Activated T-helper 1 cell treated with Interleukin-2 at 50 U/mL for 16 hours (primary cell): ENCODE measurements at places on chromosomes 11 and 22.

- DNase-seq: no peak
Measured at GRCh38 chr11:35014346-35014745, 97.9 kb downstream of the PDHX start.

GRCh38 chr11:130649801-130650200 lies 201.4 kb downstream of the ADAMTS15 start:
- DNase-seq: no peak

GRCh38 chr22:32579529-32580220 lies 105.1 kb downstream of the FBXO7 start:
- DNase-seq: no peak

GRCh38 chr11:96113193-96113681 lies 189.3 kb upstream of the MTMR2 start:
- DNase-seq: no peak

GRCh38 chr11:65958774-65959420 lies 2.6 kb upstream of the SART1 start:
- DNase-seq: no peak

- DNase-seq: no peak
Measured at GRCh38 chr11:66150725-66151124, 80.7 kb downstream of the PACS1 start.

DNA sequence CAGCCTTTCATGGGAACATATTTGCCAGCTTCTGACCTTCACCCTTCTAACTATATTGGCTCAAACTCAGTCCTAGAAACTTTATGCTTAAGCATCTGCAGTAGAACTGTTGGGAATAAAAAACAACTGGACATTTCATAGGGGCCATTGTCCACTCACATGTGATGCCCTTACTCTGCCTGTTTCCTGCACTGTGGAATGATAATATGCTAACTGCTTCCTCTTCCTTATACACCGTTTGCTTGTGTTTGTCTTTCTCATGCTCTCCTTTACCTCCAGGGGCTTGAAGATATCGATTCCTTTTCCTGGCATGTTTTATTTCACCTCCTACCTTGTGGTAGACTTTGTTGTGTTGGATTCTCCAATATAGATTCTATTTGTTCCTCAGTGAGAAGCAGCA lies 333.0 kb upstream of the DDI1 start:
- no peak for DNase-seq

- DNase-seq: no peak
Measured at GRCh38 chr22:36409056-36409455, 21.3 kb upstream of the MYH9 start.

DNA sequence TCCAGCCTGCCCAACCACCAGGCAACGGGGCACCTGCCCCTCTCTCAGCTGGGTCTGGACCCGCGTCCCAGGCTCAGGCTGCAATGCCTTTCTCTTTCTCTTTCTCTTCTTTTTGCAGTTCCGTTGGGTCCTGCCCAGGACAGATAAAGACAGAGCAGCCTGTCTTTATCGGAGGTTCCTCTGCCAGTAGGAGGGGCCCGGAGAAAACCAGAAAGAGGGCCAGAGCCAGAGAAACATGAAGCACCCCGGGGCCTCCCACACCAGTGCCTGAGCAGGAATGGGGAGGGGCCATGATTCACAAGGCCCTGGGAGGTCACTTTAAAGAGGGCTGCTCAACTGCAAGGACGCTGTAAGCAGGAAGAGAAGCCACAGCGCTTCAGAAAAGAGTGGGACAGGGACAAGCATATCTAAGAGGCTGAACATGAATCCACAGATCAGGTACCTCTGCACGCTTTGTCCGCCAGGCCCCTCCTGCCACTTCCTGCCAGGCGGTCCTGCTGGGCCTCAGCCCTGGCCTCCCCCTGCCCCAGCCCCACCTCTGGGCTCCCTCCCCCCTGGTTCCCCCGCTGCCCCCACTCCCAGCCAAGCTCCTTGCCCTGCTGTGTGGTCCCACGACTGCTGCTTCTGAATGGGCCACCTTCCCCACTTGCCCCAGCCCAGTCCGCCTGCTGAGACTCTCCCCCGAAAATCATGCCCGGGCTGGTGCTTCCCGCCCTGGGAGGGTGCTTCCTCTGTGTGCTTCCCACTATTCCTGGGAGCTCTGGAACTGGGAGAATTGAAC lies at the start of gene APOBEC3C:
TSS of gene APOBEC3C (plus strand) at position 316 of the 781 bp plus-strand sequence. CDS start at position 422, 106 bp downstream.
- peak; percentile 63 for DNase-seq

DNA sequence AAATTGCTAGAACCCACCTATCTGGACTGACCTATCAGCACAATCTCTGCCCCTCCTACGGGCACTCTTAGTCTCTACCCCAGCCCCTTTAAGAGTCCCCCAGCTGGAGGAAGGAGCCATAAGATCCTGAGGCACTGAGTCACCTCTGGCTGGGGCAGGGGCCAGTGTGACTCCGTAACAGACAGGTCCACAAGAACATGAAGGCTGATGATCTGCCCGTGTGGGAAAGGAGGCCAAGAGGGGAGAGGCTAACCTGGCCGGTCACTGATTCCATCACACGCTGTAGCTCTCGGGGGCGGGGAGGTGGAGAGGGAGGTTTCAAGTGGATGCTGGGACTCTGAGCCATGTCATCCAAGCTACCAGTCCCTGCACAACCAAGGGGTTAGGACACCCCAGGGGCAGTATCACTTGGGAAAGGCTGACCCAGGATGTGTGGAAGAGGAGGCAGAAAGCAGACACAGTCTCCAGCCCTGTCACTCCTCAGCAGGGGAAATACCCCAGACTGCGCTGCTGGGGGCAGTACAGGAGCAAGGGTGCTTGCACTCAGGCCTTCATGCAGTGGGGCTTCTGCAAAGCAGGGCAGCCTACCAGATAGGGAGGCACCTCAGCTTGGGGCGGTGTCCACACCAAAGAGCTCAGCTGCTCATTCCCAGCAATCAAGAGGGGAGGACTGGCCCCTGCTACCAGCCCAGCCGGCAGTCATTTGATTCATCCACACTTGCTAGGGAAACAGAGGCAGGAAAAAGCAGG lies 22.3 kb downstream of the ARHGAP1 start:
- no peak for DNase-seq

- DNase-seq: no peak
Measured at GRCh38 chr22:44711690-44712555, 9.9 kb downstream of the PRR5 start.

DNA sequence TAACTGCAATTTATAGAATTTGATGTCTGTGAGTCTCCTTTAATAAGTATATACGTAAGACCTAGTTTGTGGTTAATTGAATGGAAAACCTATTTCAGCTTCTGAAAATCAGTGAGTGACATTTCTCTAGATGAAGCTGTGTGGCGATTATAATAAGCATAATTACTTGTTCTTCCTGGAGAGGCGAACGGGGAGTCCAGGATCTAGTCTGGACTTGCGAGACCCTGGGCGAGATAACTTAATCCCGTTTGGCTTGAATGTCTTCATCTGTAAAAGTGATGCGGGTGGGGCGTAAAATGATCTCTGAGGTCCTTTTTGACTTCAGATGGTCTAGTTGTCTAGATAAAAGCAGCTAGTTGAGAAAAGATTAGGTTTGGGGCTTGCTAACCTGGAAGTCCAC lies 1.1 kb downstream of the PRRG4 start:
- DNase-seq: no peak

DNA sequence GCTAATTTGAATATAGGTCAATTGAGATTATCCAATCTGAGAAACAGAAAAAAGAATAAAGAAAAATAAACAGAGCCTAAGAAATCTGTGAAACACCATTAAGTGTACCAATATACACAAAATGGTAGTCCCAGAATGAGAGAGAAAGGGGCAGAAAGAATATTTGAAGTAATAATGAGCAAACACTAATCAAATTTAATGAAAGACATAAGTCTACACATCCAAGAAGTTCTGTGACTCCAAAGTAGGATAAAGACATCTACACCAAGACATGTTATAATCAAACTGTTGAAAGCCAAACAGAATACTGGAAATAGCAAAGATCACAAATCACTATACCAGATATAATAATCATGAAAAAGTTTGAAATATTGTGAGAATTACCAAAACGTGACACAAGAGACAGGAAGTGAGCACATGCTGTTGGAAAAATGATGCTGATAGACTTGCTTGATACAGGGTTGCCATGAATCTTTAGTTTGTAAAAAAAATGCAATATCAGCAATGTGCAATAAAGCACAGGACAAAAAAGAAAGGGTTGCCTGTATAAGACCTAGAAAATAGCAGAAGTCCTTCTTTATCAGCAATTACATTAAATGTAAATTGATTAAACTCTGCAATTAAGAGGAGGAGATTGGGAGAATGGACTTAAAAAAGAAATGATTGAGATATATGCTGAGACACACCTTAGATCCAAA lies 75.8 kb downstream of the RNF169 start:
- DNase-seq: no peak

DNA sequence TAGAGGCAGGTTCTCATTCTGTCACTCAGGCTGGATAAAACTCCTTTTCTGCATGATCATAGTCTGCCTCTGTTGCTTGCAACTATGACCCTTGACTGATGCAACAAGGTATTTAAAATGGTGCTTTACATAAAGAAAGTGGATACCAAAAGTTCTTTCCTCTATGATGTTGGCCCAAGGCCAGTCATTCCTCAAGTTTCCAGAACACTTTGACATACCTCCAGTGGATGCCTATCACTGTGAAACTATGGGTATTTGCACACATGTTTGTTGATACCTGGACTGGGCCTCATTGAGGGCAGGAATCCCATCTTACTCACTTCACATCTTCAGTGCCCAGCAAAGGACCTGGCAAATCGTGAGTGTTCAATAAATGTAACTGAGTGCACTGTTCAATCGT lies 159.0 kb upstream of the ZC3H12C start:
- no peak for DNase-seq

- DNase-seq: no peak
Measured at GRCh38 chr11:61922539-61922938, 5.2 kb upstream of the RAB3IL1 start.

- no peak for DNase-seq
Measured at GRCh38 chr22:50418624-50419023, 56.2 kb downstream of the SBF1 start.

- DNase-seq: no peak
Measured at GRCh38 chr11:45810431-45811108, 5.6 kb downstream of the SLC35C1 start.

DNA sequence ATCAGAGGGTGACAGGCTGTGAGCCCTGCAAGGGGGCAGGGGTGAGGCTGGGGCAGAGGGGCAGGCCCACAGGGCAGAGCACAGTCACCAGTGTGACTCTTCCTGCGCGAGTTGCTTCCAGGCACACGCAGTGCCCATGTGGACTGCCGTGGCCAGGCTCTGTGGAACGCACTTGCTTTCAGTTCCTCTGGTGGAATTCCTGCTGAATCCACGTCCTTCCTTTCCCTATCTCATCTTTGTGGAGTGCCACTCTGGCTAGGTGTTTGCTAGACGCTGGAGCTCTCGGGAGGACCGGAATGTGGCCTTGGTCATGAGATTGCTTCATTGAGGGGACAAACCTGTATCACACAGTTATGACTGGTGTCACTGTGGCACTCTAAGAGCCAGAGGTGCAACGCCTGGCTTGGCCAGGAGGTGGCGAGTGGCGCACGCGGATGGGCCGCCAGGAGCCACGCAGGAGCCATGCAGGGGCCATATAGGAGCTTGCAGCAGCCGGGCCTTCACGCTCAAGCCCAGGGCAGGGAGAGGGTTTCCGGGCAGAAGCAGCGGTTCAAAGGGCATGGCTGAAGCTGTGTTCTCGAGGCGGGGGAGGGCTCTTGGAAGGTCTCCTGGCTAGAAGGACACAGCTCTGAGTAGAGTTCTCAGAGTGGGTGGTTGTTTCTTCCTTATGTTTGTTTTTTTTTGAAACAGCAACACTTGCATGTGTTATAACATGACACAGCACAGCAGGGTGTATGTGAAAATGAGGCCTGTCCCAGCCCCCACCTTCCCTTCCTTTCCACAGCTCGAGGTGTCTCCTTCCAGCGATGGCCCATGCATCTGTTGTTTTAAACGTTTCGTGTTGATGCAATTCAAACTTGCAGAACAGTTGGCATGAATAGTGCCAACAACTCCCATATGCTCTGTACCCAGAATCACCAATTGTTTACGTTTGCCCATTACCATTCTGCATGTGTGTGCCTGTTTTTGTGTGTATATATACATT lies 36.2 kb downstream of the TBC1D22A start:
- peak; percentile 54 for DNase-seq

DNA sequence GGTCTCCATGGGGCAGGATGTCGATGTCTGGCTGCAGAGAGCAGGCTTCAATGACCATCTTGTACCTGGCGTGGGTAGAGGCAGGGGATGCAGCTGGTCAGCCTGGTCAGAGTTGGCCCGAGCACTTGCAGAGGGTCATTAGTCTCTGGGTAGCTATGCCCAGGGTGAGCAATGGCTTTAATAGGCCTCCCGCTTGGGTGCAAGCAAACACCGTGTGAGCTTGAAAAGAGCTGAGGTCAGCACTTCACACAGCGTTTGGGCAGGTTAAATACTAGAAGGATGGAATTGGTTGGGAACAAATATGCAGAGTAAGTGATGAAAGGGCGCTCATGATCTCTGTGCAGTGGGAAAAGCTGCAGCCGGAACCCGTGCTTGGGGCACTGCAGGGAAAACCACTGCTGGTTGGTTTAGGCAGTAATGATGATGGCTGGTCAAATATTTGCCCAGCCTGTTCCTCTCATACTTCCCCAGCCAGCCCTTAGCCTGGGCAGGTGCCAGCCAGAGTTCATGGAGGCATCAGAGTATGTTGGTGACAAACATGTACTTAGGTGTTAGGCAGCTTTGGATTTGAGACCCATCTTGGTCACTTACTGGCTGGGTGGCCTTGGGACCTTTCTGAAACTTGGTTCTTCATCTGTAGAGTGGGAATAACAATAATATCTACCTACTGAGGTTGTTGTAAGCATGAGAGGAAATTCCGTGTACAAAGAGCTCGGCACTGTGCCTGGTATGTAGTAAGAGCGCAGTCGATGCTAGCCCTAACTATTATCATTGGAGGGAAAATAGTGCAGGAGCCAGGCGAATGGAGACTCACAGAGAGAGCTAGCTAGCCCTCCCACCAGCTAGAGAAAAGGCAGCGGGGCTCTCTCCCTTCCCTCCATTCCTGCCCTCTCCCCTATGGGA lies 25.2 kb upstream of the KCNJ11 start:
- DNase-seq: no peak

DNA sequence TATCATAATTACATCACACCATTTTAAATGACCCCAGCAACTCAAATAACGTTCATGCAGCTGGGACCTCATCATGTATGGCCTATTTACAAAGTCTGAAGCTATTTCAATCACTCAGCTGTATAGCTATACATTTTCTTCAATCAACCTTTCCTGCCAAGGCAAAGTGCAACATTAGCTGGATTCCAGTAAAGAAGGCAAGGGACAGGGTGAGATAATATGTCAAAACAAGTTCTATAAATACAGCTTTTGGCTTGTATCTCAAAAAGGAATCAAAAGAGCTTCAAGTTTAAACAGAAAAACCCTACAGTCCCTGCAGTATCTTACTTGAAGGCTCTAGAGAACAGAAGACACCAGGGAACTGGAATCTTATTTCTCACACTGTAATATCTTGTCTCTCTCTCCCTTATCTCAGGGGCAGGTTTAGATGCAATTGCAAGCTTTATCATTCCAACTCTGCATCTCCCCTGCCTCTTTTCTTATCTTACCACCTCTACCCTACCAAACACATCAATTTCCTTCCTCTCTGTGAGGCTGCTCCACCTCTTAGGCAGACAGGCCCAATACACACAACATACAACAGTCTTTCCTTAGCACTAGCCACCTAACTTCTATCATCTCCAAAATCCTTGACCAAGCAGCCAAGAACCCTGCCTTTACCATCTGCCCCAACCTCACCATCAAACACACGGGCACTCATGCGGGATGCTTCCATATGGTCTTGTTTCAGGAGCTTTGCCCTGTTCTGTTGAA lies 34.5 kb downstream of the CELF1 start:
- DNase-seq: no peak

GRCh38 chr11:76397383-76397782 lies 16.3 kb downstream of the GVQW3 start:
- DNase-seq: no peak

GRCh38 chr22:47990481-47990880 lies 1228.0 kb downstream of the TBC1D22A start:
- DNase-seq: no peak

- DNase-seq: no peak
Measured at GRCh38 chr11:924406-925157, 1.1 kb upstream of the AP2A2 start.
